ENCODE measurements at places on chromosomes 7 and 10.

DNA sequence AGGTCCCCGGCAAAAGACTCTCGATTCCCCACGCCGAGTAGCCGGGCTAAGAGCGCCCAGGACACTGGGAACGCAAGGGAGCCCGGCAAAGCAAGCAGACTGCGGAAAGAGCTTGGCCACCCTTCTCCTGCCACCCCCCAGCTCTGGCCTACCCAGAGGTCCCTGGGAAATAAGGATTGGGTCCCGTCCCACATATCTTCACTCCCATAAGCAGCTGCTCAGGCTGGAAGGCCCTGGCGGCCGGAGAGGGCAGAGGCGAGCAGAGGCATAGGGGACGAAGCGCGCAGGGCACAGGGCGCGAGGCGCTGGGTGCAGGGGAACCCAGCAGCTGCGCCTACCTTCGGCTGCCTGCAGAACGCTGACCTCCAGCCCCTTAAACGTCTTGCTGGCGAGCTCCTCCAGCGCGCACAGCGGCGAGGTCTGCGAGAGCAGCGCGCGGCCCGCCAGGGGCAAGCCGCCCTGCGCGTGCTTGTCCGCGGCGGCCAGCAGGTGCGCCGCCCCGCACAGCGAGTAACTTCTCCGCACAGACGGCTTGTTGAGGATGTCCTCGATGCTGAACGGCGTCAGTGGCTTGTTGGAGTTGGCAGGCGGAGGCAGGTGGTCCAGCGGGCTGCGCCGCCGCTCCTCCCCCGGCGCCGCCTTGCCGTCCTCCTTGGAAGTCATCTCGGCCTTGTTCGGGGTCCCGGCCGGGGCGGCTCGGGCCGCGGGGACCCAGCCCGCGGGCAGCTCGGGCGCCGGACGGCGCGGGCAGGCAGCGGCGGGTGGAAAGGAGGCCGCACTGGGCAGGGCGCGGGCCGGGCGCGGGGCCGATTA, 904 bp downstream of the LBX1 start:
- no peak for ATAC-seq

DNA sequence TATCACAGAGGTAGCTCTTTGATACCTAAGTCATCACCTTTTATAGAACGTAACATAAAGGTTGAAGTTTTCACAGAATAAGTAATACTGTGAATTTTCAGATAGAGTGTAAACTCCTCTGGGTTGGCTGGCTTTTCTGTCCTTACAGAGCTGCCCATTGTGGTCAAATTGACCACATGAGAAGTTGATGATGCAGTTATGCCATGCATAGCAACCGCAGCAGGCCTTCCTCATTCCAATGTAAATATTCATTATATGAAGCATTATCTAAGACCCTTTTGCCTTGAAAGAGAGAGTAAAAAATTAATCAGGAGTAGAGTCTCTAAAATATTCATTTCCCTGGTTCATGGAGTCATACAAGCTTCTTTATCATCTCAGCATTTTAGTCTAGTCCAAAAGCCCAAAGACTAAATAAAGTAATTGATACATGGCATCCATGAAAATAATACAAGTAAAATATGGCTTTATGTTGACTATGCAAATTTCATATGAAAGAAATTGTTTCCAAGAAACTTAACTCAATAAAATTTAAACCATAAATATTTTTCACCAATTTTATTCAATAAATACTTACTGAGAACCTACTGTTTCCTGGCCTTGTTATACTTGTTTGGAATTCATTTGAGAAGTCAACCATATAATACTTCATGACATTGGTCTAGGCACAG, 516.4 kb downstream of the PCDH15 start:
- ATAC-seq, result no peak

GRCh38 chr7:94190599-94191061, 186.5 kb upstream of the BET1 start:
- no peak for ATAC-seq

GRCh38 chr10:120041807-120042559, 149.5 kb downstream of the SEC23IP start:
- ATAC-seq, result peak; percentile 37

- ATAC-seq, result no peak
Observed at GRCh38 chr7:150361807-150362621, 6.6 kb upstream of the REPIN1 start.

DNA sequence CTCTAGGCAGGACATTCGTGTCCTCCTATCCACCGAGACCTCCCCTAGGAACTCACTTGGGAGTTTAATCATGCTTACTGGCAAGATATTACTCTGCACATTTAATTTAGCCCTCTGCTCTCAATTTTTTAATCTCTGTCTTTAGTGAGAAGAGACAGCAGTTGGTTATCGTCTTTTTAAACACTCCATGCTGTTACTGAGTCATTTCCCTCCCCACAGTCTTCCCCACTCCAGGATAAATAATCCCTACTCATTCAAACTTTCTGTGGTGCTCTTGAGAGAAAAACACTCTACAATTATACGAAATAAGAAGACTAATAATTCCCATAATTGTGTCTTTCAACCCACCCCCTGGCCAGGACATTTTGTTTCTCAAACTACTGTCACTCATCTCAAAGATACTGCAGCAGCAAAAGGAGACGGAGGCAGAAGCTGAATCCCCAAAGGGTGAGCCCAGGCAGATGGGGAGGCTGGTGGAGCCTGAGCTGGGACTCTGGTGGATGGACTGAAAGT, 84.2 kb downstream of the ANK3 start:
- ATAC-seq, result no peak

DNA sequence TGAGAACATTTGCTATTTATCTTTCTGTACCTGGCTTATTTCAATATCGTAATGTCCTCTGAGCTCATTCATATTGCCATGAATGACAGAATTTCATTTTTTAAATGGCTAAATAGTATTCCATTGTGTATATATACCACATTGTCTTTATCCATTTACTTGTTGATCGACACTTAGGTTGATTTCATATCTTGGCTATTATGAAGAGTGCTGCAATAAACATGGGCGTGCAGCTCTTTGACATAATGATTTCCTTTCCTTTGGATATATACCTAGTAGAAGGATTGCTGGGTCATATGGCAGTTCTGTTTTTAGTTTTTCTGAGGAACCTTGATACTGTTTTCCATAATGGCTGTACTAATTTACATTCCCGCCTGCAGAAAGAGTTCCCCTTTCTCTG, 30.2 kb downstream of the NEURL1 start:
- no peak for ATAC-seq

DNA sequence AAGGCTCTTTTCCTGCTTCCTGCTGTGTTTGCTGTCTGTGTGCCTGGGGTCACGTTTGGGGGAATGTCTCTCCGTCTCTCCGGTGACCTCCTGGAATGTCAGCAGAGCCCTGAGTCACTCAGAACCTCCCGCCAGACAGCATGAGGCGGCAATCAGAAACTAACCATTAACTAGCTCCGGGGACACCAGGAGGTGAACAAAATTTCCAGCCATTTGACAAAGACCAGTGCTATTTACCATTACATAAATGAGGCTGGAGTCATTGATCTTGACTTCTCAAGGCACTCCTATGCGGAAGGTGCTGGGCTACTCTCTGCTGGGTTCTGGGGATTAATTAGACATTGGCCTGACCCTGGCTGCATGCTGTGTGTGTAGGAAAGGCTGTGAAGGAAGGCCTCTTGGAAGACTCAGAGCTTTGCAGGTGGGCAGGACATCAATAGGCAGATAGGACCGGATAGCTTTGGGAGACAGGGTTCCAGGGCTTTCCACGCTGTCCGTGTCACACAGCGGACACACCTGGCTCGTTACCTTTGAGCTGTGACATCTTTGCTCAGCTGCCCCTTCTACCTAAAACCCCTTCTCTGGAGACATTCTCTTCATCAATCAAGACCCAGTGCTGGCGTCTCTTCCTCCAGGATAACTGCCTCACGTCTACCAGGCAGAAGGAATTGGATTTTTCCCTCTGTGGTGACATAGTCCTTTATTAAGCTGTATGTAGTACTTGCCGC, 77.0 kb downstream of the PFKFB3 start:
- ATAC-seq, result no peak

DNA sequence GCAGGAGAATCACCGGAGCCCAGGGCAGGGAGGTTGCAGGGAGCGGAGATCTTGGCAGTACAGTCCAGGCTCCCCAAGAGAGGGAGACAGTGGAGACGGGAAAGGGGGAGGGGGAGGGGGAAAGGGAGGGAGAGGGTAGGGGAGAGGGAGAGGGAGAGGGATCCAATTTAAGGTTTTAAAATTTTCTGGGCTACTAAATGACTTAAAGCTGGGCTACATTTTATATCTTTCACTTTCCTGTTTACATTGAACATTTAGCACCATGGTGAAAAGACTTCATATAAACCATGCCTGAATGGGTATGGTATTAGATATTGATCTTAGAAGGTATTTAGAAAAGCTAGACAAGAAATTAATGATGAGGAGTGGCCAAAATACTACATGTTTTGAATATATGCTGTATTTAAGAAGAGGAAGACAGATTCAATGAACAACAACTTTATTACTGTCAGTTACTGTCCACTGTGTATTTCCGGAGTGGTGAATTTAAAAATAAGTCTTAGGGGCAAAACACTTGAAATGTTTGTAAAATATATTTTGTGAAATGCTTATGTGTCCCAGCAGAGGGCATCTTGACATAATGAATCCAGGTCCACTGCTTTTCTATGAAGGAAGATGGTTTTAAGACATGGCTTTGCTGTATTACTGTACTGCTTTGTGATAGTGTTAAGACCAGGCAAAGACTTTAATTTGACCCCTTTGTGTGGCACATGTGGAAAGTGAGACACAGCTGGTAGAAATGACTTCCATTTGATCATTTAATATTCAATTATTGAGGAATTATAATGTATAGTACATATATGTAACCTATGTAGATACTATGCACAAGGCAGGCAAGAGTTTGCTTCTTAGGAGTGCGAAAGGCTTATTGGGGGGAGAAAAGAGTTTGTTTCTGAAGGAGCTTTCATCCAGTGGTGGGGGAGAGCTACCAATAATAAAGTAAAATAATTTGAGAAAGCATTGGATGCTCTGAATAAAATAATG, 52.8 kb downstream of the NRF1 start:
- ATAC-seq, result no peak

DNA sequence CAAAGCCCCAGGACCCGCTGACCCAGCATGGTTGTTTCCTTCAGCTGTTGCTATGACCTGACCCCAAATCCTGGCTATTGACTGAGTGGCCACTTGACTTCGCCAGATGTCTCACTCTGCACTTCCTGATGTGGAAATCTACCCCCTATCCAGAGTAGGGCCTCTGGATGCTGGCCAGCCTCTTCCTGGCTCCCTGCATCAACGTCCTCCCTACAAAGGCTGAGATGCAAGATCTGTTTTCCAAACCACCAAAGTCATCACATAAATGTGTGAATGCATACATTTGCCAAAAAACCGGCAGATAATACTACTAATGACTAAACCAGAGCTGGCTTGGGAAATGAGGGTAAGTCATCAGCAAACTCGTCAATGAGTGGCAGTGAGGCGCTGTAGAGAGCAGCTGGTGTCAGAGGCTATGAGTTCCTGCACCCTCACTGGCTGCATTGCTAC, 70.4 kb downstream of the PYROXD2 start:
- ATAC-seq, result no peak

DNA sequence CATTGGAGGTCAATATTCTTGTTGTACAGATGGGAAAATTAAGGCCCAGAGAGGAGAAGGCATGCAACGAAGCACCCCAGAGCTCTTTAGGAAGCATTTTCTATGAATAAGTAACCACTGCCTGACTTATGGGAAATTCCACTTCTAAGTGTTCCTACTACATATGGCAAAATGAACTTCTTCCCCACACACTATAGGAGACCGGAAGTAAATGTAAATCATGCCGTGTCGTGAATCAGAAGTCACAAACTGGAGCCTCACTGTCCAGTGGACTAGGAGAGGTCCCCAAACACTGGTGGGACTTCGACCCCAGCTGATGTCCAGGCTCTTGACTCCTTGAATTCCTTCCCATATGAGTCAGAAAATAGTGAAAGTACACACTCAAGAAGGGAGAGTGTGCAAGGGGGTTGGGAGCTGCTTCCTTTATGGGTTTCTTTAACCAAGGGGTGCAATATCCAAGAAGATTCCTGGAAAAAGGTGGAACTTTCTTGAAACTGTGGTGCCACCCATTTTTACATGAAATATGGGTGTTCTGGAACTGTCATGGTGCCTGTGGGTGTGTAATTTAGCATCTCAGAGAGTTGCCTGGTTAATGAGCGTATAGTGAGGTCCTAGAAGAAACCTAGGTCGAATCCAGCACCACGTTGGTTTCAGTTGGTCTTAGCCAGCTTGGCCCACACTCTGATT, 6.7 kb downstream of the RASSF4 start:
- no peak for ATAC-seq

DNA sequence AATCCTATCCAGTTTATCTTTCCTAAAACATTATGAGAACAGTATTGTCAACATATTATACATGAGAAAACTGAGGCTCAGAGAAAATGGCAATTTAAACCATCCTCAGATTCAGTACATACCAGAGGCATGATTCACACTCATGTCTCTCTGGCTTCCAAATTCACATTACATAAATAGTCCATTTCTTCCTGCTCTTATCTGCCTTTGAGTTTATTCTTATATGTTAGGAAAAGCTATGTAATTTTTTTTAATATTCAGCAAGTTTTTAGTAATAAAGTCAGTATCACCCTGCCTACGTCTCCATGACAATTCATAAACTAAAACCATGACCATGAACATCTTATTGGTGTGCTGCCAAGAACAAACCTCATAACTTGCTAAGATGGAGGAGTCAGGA, 1260.2 kb upstream of the SORCS1 start:
- no peak for ATAC-seq

DNA sequence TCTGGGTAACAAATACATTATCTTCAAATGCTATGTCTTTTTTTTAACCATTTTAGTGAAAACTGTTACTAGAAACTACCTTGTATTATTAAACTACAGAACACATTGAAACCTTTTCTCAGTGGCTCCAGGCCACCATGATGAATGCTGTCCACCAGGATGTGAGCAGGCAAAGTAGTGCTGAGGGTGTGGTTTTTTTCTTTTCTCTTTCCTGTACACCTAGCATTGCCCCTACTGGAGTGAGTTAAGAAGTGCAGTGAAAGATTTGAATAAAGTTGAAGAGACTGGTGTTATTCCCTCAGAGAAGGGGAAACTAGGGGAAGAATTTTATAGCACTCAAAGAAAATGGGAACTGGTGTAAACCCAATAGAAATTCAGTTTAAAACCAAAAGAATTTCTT, 120.0 kb upstream of the SAMD8 start:
- ATAC-seq, result no peak

DNA sequence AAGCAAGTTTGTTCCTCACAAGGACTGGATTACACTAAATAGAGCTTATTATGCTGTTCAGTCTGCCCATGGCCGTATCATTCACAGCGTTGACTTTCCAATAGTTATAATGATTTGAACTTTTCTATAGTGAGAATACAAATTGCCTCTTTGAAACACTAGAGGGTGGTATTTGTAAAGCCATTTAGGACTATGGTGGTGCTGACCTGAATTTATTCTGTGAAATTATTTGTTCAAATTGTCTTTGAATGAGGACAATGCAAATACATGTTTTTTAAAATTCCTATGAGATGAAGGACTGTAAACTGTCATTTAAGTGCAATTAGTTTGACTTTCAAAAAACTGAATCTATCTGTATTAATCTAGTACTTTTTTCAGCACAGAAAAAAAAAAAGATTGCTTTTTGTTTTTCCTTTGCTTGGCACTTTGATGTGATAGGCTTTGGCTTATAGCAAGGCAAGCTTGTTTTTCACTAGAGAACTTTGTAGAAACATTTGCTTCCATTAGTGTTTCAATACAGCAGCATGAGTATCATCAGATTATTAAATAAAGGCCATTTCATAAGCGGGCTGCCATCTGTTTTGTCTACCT, 122.7 kb upstream of the TMEM229A start:
- ATAC-seq, result no peak

- no peak for ATAC-seq
Observed at GRCh38 chr7:135978624-135979023, 1.5 kb upstream of the MTPN start.
